ENCODE measurements at places on chromosomes 6 and 20.

GRCh38 chr20:62339647-62340062 lies 27.5 kb downstream of the LAMA5 start:
- no peak for DNase-seq

GRCh38 chr20:39468703-39469102 lies 506.6 kb downstream of the DHX35 start:
- no peak for DNase-seq

GRCh38 chr6:153484056-153484455 lies 353.0 kb upstream of the RGS17 start:
- DNase-seq = no peak

DNA sequence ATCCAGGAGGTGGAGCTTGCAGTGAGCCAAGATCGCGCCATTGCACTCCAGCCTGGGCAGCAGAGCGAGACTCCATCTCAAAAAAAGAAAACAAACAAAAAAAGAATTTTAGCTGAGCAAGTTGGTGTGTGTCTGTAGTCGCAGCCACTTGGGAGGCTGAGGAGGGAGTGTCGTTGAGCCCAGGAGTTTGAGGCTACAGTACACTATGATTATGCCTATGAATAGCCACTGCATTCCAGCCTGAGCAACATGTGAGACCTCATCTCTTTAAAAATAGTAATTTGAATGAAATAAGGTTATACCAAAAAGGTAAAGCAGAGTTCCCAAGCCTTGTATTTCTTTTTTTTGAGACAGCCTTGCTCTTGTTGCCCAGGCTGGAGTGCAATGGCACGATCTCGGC lies 19.8 kb downstream of the MTRES1 start:
- no peak for DNase-seq

DNA sequence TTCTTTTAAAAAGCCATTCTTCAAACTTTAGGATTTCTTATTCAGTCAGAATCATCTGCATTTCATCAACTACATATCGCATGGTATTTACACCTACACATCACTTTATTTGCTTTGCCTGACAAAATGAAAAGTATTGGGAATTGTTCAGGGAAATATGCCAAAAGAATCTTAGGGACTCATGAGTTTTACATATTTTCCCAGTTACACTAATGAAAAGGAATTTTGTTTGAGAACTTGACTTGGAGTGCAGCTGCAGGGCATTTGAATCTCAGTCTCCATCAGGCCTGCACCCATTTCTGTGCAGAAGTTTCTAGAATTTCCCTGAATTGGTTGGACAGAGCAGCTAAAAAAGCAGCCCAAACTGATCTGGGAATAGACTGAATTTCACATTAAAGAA lies 65.3 kb downstream of the MTHFD1L start:
- no peak for DNase-seq

- no peak for DNase-seq
Observed at GRCh38 chr6:2899596-2899995, 3.5 kb downstream of the SERPINB9 start.

- DNase-seq = no peak
Observed at GRCh38 chr6:43972179-43972912, 154.9 kb downstream of the MRPL14 start.

GRCh38 chr6:119871520-119871919 lies 522.0 kb upstream of the MAN1A1 start:
- DNase-seq = no peak

DNA sequence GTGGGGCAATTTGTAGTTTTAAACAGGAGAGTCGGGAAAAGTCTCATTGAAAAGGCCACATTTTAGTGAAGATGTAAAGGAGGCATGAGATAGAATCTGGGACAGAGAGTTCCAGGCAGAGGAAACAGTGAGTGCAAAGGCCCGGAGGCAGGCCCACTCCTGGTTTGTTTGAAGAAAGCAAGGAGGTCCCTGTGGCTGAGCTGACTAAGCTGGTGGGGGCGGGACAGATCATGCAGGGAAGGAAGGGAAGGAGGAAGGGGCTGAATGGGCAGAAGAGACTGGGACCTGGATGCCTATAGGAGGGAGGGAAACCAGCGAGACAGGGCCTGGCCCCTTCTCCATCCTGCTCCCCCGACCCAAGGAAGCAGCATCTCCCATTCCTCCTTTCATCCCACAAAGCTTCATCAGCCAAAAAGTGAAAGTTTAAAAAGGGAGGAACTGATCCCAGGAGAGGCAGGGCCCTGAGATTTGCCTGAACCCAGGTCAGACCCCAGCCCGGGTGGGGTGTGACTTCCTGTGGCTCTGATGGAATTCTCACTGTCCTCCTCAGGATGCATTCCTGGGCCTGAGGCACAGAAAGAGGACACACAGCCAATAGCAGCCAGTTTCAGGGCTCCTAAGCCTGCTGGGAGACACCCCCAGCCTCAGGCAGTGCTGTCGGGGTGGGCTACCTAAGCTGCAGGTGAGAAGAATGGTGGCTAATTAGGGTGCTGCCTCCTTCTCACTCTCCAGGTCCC lies 54.2 kb upstream of the SIRPA start:
- DNase-seq = no peak

DNA sequence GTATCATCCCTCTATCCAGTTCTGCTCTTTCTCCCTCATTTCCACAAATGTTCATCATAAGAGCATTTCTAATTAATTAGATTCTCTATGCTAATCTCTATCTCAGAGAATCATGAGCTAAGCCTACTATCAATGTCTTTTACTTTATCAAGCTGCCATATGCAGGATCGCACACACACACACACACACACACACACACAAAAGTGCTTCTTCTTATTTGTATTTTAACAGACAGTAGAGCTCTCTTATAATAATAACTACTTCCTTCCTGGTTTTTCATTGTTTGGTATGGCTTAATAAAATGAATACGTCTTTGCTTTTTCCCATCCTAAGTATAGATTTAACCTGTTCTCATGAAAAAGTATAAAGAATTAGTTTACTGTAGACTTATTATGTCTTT lies 170.2 kb downstream of the HAO1 start:
- DNase-seq = no peak

DNA sequence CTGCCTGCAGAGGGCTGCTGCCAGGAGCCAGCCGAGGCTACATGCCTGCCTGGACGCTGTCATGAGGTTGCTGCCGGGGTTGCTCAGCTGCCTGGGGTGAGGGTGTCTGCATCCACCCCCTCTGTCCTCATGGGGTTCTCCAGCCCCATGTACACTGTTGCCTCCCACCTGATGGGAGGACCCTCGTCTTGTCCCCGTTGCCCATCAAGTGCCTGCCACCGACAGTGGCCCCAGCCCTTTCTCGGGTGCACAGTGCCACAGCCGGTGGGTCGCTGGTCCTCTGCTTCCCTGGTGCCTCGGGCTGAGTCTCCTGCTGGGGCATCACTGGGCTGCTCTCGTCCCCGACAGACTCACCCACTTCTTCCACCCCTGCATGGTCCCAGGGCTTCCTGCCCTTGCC lies 313.7 kb downstream of the CDH4 start:
- no peak for DNase-seq

DNA sequence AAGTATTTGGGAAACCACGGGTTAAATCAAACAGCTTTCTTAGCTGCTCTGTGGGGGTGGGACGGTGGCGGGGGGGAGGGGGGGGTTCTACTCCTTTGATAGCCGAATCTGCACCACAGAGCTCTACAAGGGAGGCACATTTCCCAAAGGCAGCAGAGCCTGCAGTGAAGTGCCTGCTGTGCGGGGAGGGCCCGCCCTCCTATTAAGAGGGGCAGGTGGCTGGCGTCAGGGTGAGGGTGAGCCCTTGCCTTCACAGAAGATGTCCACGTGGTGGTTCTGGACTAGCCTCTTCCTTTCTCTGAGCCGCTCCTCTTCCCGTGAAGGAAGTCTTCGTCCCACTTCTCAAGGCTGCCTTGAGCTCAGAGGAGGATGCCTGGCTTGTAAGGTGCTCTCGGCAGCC lies 174.9 kb upstream of the THBS2 start:
- no peak for DNase-seq

DNA sequence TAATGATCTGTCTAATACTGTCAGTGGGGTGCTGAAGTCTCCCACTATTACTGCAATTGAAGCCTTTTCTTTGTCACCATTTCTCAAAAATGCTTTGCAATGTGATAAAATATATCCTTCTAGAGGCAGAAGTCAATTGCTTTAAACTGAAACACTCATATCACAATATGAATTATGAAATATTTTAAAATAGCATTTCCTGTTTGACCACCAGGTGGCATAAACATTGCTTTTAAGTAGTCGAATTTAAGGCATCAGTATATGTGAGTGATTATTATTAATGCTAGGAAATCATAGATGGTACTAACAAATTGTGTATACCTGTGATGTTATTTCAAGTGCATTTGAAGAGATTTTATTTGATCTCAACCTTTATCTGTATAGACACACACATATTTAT lies 87.5 kb downstream of the MEI4 start:
- DNase-seq = peak; percentile 19

DNA sequence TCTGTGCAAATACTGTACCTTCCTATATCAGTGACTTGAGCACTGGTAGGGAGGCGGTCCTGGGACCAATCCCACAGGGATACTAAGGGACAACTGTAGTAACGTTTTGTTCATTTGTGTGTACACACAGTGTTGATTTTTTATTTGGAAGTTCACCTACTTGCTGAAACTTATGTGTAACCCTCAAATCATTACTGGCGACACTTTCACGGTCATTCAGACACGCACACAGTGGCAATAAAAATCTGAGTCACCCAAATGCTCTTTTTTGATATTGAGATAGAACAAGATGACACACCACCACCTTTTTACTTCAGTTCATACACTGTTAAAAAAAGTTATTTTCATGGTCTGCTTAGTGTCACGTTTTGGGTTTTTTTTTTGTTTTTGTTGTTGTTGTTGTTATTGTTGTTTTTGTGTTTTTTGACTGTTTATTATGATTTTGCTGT lies 79.8 kb downstream of the QKI start:
- peak; percentile 31 for DNase-seq

- no peak for DNase-seq
Observed at GRCh38 chr20:32780749-32781655, 18.8 kb downstream of the DNMT3B start.

DNA sequence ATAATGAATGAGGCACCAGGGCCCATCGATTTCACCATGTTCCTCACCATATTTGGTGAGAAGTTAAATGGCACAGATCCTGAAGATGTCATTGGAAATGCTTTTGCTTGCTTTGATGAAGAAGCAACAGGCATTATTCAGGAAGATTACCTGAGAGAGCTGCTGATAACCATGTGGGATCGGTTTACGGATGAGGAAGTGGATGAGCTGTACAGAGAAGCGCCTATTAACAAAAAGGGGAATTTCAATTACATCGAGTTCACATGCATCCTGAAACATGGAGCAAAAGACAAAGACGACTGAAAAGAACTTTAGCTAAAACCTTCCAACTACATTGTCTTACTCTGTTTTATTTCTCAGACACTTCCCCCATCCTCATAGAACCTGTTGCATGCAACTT lies 21.6 kb upstream of the ZBTB22 start:
- DNase-seq = no peak

DNA sequence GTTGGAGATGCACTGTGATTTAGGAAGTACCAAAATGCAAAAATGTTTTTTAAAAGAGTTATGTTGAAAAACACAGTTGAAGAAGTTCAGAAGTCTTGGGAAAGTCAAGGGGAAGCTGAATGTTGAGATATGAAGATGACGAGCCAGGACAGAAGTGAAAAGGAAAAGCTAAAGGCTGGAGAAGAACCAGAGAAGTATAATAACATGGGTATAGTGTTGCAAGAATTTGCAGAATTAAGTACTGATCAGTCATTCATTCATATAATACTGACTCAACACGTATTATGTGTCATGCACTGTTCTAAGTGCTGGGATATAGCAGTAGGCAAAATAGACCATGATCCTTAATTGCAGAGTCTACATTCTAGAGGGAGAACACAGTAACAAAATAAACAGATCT lies 432.8 kb downstream of the CDC5L start:
- no peak for DNase-seq

- no peak for DNase-seq
Observed at GRCh38 chr6:13338038-13338437, 9.7 kb upstream of the TBC1D7 start.

DNA sequence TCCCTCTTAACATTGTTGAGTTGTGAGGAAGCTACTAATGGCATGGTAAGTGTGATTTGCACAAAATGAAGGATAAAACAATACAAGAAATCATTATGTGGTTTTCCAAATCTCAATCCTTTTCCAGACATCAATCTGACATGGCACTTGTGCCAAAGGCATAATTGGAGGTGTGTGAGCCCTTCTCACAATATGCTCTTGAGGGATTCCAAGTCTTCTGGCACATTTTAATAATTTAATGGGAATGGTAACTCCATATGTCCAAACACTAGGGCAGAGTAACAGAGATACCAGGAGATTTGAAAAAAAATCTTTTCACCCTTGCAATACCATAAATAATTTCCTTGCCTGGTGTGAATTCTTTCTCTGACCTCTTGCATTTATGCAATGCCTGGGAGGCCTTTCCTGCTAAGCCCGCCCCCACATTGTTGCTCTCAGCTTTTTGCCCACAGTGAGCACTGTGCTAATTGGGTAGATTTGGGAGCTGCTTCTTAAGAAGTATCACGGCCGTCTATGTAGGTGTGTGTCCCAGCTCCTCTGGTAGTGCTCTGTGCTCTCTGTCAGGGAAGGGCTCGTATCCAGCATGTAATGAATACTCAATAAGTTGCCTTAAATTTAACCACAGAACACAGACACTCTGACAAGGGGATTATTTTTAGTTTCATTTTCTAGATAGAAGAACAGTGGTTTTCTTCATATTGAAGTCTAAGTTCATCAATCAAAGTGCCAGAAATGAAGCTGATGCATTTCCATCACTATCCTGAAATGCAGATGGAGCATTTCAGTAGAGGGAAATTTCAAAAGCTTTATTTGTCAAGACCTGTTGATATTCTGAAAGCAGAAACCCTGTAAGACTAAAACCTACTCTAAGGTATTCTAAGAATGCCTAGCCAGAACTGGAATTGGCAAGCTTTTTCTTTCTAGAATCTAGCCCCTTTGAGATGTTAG lies 54.4 kb upstream of the CEP85L start:
- no peak for DNase-seq

- no peak for DNase-seq
Observed at GRCh38 chr6:99364026-99364425, 14.6 kb upstream of the FAXC start.

DNA sequence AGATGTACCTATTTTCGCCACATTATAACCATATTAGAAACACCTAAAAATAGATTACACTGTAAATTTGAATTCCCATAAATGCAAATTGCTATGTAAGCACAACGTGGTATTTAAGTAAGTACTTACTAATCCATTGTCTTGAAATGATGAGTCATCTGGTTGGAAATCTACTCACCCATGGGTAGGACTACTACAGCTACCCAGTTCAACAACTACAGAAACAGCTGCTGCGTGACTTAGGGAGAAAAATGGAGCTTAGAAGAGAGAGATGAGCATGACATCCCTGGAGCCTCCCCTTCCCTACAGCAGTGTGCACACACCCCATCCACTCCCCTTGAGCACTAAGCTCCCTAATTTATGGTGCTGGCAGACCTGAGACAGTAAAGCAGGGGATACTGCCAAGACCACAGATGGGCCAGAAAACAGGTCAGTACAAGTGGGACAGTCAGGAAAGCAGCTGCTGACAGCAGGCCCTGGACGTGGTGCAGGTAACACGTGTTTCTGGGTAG lies 26.9 kb downstream of the RRAGD start:
- DNase-seq = no peak
